Naive B cell (primary cell): ENCODE measurements at places on chromosomes 6 and 20.

DNA sequence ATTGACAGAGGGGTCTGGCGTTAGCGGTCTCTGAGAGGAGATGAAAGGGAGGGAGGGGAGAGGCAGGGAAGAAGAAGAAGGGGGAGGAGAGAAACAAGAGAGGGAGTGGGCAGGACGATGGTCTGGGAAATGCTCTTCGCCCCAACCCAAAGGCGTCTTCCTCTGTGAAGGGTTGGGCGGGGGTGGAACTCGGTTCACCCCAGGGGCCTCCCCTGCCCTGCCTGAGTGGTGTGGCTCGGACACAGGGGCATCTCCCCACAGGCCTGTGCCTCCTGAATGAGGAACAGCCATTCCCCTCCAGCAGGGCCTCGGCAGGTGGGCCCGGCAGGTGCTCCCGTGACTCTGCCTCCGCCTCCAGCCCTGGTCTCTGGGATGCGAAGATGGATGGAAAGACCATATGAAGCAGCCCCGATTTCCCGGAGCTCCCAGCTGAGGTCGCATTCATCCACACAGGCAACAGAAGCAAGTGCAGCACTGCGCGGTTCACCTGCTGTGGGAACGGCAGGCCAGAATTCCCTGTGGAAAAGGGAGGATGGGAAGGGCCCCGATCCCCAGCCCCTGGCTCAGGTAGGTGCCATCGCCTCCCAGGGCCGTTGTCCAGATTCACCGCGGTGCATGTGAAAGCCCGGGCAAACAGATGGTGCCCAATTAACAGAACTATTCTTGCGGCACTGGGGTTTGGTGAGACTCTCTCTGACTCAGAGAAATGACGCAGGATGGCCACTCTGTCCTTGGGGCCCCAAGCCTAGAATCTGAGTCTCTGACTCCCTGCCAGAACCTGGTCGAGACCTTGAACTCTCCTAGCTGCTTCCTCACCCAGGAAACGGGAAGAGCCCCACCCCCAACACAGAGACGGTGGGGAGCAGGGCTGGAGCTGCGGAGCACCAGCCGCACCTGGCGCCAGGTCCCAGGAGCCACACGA, 29.4 kb upstream of the RPS6KA2 start:
- no peak for DNase-seq

- no peak for DNase-seq
Observed at GRCh38 chr6:139037490-139037889, 8.9 kb downstream of the ABRACL start.

DNA sequence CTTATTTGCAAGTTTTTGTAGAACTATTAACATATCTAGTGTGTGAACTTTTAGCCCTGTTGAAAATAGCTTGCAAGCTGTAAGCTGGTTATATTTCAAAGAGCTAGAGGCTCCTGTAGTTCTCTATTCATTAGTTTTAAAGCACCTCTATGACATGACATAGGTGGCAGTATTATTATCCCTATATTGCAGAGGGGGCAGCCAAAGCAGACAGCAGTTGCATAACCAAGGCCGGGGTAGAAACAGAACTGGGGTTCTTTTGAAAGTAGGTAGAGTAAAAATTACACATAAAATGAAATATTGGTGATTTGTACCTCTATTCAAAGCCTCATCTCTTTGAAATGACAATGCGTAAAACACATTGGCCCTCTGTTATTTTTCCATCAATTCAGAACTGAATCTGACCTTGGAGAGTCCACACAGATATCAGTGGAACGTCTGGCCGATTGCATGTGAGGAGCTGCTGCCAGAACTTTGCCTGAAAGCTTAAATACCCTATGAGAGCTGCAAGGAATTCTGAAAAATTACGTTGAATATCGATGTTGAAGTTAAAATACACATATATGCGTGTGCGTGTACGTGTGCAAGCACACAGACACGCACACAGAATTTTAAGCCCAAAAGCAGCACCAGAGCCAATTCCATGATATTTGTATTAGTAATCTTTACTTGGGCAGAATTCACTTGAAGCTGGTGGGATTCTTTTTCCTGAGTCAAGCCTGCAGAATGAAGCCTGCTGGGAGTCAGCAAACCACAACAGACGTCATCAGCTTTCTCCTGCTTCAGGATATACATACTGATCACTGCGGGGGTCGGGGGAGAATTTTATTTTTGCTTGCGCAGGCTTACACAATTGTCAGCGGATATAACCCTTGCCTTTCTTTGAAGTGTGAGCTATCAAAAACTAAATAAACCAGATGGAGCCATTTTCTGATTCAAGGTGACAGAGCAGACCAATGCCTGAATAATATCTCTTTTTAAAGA, 163.2 kb downstream of the PDE7B start:
- no peak for DNase-seq

- no peak for DNase-seq
Observed at GRCh38 chr20:12700701-12701100, 308.1 kb upstream of the SPTLC3 start.

DNA sequence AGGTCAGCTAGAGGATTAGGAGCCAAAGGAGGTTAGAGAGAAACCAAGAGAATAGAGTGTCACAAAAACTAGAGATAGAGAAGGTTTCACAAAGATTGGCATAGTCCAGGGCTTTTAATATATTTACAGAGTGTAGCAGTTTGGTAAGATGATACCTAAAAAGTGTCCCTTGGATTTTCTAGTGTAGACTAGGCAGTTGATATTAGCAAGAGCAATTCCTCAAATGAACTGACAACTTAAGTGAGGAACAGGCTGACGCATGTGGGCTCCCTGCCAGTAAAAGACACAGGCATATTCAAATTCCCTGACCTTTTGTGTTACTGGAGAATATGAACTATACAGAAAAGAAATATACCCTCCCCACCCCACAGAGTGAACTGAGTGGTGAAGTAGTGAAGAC, 40.1 kb downstream of the VTA1 start:
- no peak for DNase-seq

DNA sequence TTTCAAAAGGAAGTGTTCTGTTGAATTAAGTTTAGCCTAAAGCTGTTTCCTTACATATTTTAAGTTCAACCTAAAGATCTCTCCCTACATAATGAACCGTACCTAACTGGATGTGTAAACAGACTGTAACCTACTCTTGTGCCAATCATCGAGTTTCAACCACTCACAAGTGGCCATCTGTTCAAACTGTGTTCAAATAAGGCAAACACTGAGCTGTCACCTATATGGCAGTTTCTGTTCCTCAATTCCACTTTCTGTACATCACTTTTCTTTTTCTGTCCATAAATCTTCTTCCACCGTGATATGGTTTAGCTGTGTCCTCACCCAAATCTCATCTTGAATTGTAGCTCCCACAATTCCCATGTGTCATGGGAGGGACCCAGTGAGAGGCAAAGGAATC, 428.6 kb downstream of the HACE1 start:
- DNase-seq, result no peak
